Germinal center (tissue), 1 donor: ENCODE measurements at places on chromosomes 4 and X.

DNA sequence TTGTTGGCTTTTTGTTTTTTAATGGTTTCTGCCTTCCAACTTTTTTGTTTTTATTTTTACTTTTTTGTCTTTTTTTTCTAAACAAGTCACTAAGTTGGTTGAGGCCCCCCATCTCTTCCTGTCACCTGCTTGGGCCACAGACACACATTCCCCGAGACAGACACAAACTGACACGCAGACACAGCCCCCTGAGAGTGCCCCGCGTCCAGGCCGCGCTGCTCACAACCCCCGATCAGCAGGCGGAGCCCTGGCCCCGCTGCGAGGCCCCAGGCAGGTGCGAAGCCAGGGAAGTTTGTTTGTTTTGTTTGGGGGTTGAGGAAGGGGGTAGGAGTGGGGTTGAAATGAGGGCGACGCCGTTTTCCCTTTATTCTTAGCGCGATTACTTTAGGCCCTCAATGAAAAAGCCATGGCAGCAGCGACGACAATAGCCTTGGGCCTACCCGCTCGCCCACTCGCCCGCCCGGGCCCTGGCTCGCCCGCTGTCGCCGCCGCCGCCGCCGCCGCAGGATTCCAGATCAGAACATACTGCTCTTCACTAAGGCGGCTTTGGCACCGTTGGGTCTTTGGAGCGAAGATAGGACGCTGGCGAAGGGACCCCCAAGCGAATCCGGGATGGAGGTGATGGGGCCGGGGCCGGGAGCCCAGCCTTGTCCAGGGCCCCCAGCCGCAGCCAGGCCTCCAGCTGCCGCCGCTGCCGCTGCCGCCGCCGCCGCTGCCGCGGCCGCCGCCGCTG is 3.1 kb downstream of the PHOX2B start:
- DNase-seq, result no peak

DNA sequence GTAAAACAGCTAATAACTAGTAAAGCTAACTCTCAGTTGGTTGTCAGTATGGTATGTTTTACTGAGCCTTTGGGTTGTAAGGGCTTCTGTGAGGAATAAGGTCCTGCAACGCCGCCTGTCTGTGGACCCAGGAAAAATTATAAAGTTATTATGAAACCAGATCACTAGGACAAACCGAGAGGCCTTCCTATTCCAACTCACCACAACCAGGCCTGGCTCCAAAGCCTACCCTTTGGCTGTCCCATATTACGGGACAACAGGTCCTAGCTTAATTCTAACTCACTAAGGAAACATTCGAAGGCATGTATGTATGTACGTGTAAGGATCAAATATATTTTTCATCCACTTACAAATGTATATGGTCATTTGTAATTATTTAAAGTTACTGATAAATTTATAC is 1.4 kb downstream of the ANKRD17 start:
- DNase-seq, result peak; percentile 47

DNA sequence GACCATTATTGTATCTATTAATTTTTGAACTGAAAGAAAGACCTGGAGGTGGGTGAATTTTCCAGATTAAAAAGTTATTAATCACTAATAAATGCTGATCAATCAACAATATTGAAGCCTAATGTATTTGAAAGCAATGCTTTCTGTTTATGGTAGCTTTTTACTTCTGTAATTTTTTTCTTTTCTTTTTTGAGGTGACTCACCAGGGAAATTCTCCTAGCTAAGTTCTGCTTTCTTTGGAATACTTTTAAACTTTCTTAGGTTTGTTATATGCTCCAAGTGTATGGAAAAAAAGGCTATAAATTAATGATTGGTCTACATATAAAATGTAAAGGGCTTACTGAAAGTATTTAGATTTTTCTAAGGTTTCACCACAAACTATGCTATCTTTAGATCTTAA is 94.2 kb downstream of the MBNL3 start:
- no peak for DNase-seq

GRCh38 chrX:134572816-134573682 is 85.2 kb downstream of the PLAC1 start:
- no peak for DNase-seq

GRCh38 chr4:41981456-41981855 is at the start of gene DCAF4L1:
Gene DCAF4L1 (plus strand): TSS chr4:41981756. CDS start chr4:41981793, 37 bp downstream.
- no peak for DNase-seq

DNA sequence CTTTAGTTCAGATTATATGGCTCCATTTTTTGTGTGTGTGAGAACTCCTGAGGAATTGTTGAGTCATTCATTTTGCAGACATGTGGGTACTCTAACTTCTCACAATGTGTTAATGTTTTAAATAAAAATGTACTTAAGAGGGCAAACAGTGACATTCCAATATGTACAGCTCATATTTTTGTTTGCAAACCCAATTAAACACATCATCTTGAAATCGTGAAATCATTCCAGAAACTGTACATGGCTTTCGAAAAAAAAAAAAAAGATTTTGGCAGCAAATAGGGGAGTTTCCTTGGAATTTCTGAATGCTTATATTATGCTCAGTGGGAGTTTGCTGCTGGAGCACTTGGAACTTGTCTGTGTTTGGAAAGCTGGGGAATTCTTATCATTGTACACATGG is 85.0 kb downstream of the HPGD start:
- DNase-seq, result no peak

DNA sequence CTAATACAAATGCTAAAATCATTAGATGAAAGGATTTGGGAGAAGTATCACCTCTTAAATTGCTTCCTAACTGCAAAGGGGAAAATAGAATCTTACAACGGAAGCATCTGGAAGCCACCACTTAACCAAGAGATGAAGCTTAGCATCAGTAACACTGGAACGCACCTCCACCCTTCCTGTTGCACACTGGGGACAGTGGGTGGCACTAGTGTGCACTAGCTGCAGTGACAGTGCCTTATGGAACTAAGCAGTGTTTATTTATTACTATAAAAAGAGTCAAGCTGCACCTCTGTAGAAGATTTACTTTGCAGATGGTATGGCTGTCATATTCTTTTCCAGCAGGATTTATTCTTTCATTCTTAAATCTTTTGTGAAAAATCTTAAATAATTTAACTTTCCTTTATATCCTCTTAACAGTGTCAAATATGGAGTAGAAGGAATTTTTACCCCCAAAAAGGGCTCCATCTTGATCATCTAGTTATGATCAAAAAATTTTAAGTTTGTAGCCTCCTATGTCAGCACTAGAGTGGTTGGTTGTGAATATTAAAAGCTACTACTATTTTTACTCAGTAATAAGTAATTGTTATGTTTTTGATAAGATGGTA is 76.7 kb downstream of the SCD5 start:
- no peak for DNase-seq

- DNase-seq, result no peak
These were observed 30.9 kb downstream of the VEGFC start for GRCh38 chr4:176761872-176762271.

GRCh38 chr4:2083826-2084160 is 24.7 kb downstream of the NAT8L start:
- DNase-seq, result no peak

GRCh38 chrX:116618546-116618945 is 155.8 kb upstream of the CT83 start:
- no peak for DNase-seq

GRCh38 chr4:3436798-3437581 is 4.8 kb upstream of the HGFAC start:
- DNase-seq, result no peak

DNA sequence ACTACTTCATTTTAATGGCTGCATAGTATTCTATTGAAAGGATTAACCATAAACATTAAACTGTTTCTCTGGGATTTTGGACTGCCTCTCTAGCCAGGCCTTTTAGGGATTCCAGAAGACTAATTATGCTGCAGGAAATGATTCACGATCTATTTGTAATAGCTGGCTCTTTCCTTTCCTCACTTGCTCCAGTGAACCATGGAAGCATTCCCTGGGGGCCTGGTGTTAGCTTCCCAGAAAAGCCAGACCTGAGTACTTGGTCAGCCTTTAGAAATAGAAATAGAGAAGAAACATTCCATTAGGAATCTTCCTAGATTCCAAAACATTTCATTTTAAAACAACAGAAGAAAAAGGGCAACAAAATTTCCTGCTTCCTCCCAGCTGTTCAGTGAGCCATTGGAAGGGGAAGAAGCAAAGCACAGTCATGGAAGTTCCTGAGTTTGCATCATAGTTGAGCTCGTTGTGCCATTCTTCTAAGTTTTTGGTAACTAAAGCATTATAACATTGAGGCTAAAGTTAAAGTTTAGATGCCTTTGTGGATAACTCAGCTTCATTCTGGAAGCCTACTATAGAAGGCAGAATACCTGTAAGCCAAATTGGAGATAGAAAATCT is 83.5 kb downstream of the NPNT start:
- no peak for DNase-seq

DNA sequence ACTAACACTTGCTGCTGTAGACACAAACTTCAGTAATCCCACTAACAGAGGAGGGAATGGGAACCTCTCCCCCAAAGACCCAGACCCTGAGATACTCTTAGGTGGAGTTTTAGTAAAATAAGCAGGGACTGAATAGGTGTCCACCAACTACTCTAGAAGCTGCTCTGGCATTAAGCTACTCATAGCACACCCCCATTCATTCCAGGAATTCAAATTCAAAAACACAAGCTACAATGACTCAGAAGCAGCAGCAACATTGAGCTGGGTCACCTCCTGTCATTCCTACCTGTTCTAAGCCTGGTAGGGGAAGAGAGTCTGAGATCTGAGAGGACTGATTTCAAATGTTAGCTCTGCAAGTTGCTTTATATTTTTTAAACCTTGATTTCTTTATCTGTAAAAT is 135.4 kb upstream of the FRMPD4 start:
- no peak for DNase-seq

DNA sequence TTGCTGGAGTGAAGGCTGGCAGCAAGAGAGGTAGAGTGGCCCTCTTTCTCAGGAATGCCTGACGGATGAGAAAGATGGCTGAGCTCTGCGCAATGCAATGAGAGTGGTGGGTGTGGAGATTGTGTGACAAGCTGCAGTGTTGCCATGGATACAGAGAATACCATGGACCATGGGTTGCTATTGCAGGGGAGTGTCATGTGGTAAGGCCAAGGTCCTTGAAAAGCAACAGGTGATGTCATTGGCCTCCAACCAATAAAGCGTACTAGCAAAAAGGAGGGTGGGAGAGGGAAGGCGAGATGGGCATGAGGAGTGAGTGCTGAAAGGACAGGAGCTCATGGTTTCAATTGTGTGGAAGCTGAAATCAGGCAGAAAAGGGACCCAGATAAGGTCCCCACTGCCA is 1.8 kb downstream of the PNMA5 start:
- no peak for DNase-seq

DNA sequence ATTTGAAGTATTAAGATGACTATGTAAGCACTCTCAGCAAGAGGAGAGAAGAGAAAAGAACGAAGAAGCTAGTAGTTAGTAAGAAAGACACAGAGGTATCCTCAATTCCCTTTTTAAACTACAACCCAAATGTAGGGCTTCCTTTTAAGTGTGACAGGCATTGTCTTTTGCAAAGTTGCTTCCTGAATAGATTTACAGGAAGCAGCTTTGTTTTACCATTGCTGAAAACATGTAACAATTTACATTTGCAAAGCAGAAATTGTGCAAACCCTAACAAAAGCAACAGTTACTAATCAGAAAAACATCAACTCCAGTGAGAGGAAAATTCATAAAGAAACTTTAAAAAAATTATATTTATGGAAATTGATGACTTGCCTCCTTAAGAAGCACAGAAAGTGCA is 96.4 kb downstream of the FAM13A start:
- no peak for DNase-seq

DNA sequence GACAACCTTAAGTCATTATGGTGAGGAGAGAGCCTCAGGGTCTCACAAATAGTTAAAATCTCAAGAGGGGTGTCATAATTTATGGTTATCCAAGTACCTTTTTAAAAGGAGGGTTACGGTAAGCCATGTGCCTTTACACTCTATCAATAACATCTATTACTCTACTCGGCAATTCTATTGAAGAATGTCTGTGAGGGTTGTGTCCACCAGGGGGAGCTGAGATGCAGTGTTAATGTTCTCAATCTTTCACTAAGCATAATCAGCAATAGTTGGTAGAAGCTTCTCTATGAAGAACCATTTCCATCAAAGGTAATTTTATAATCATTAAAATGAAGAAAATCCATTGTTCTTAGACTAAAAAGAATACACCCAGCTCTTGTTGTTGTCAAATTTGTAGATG is 457.4 kb downstream of the CENPC start:
- peak; percentile 4 for DNase-seq

GRCh38 chr4:7171191-7171900 is 21.0 kb upstream of the SORCS2 start:
- DNase-seq, result no peak

- DNase-seq, result no peak
These were observed 36.5 kb downstream of the SLC7A11 start for GRCh38 chr4:138205531-138206233.

- no peak for DNase-seq
These were observed 38.8 kb downstream of the MGARP start for GRCh38 chr4:139241086-139241783.

GRCh38 chr4:23091711-23092110 is 399.0 kb downstream of the GBA3 start:
- DNase-seq, result no peak

GRCh38 chr4:53706422-53707032 is 115.2 kb upstream of the LNX1 start:
- DNase-seq, result peak; percentile 20

DNA sequence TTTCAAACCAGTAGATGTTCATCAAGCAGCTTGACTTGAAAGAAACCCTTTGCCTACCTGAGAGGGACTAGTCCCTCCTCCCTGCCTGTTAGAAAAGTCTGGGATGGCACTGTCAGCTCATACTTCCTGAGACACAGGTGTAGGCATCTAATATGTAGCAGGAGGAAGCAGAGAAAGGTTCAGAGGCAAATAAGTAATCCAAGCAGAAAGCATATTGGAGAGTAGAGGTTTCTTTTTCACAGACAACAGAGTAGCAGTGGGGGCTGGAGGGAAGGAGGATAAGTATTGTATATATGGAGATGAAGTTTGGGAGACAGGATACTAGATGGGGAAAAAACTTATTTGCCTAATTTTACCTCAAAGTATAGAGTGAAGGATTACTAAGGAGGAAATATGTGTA is 81.5 kb downstream of the FNIP2 start:
- no peak for DNase-seq

- DNase-seq, result no peak
These were observed 147.2 kb upstream of the WDFY3 start for GRCh38 chr4:85113706-85114105.

GRCh38 chrX:152640034-152640818 is 2.5 kb downstream of the GABRQ start:
- no peak for DNase-seq

GRCh38 chr4:6561706-6562371 is 13.2 kb upstream of the MAN2B2 start:
- no peak for DNase-seq

- no peak for DNase-seq
These were observed 997.3 kb downstream of the ARAP2 start for GRCh38 chr4:35247047-35247446.

- DNase-seq, result no peak
These were observed at the start of gene RNF128 for GRCh38 chrX:106726485-106727437. Gene RNF128 (plus strand): TSS chrX:106726701. CDS start chrX:106726914, 213 bp downstream.

DNA sequence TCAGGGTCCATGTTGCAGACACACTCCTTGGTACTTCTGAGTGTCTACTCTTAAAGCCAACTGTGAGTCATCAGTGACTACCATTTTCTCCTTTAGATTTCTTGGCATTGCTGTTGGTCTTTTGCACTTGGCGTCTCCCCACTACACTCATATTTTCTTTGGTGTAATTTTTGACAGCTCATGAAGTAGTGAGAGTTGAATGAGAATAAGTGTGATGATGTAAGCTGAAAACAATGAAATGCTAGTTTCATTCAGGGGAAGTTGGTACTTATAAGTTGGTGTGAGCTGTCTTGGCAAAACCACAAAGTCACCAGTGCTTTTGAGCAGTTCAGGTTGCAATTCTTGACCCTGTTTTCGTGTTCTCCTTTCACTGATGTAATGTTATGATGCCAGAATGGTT is 142.9 kb upstream of the ARX start:
- no peak for DNase-seq

GRCh38 chr4:177118596-177118995 is 191.1 kb upstream of the NEIL3 start:
- no peak for DNase-seq
